Neuronal stem cell (in vitro differentiated cells): ENCODE measurements at places on chromosomes 4 and X.

GRCh38 chr4:176048631-176049030 lies 17.0 kb upstream of the WDR17 start:
- H3K27ac ChIP-seq = no peak overlapping the region
- H3K36me3 ChIP-seq = no peaks in the 10 kb centered on the region
- no peak overlapping the region for H3K4me3 ChIP-seq
- no peaks in the 10 kb centered on the region for H3K27me3 ChIP-seq

DNA sequence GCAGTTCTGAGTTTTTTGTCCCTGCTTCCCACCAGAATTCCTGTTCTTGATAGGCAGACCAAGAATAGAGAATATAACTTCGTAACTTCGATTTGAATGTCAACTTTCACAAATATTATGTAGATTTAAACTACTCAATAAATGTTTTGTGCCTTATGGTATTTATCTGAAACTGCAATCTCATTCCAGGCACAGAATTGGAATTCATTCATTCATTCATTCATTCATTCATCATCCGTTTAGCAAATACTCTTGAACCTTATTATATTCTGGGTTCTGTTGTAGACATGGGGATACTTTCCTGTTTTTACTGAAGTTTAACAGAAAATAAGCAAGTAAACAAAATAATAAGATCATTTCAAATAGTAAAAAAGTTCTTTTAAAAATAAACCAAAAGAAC lies 324.4 kb downstream of the UNC5C start:
- H3K27me3 ChIP-seq = no peaks in the 10 kb centered on the region
- H3K27ac ChIP-seq = no peak overlapping the region
- H3K36me3 ChIP-seq = no peaks in the 10 kb centered on the region

DNA sequence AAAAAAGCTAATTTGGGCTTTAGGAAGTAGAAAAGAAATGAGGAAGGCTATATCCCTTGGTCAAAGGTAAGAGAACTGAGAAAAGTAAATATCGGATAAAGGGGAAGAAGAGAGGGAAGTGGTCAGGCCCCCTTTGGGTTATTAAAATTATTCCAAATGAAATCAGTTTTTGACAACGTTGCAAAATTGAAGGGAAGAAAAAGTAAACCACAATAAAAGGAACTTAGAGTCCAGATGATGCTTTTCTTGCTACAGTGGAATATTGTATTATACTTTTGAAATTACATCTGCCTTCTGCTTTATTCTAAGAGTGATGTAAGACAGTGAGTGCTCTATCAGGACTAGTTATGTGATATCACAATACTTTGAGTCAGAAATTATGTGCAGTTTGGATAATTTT lies 59.4 kb upstream of the RBPJ start:
- no peak for DNase-seq
- H3K4me3 ChIP-seq = no peak overlapping the region
- H3K27me3 ChIP-seq = no peaks in the 10 kb centered on the region

DNA sequence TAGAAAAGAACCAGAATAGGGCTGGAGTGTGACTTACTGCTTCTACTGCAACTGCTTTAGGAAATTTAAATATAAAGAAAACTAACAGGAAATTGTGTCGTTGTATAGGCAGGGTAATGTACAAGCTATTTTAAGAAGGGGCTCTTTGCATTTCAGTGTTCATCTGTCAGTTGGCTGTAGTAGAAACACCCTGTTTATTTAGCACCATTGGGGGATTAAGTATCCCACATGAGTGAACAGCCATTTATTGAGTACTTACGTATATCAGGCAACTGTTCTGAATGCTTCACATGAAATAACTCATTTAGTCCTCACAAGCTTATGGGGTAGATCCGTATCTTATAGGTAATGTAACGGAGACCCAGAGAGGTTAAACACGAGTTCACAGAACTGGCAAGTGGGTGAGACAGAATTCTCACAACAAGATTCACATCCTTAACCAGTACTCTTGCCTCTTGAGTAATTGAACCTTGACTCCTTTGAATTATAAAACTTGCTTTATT lies 23.9 kb downstream of the STIM2 start:
- no peak for DNase-seq
- H3K27me3 ChIP-seq = no peaks in the 10 kb centered on the region
- H3K36me3 ChIP-seq = no peaks in the 10 kb centered on the region
- H3K4me3 ChIP-seq = no peak overlapping the region
- no peak overlapping the region for H3K27ac ChIP-seq

- H3K4me1 ChIP-seq = peaks cover 2% of the 10 kb centered on the region
- DNase-seq = no peak
- no peak overlapping the region for H3K4me3 ChIP-seq
- no peaks in the 10 kb centered on the region for H3K36me3 ChIP-seq
Measured at GRCh38 chr4:187238646-187239045, 515.0 kb upstream of the FAT1 start.

GRCh38 chrX:69025802-69026301 lies 139.4 kb downstream of the PJA1 start:
- H3K27me3 ChIP-seq = no peaks in the 10 kb centered on the region
- no peak for DNase-seq
- no peak overlapping the region for H3K27ac ChIP-seq
- peaks cover 3% of the 10 kb centered on the region for H3K4me1 ChIP-seq

DNA sequence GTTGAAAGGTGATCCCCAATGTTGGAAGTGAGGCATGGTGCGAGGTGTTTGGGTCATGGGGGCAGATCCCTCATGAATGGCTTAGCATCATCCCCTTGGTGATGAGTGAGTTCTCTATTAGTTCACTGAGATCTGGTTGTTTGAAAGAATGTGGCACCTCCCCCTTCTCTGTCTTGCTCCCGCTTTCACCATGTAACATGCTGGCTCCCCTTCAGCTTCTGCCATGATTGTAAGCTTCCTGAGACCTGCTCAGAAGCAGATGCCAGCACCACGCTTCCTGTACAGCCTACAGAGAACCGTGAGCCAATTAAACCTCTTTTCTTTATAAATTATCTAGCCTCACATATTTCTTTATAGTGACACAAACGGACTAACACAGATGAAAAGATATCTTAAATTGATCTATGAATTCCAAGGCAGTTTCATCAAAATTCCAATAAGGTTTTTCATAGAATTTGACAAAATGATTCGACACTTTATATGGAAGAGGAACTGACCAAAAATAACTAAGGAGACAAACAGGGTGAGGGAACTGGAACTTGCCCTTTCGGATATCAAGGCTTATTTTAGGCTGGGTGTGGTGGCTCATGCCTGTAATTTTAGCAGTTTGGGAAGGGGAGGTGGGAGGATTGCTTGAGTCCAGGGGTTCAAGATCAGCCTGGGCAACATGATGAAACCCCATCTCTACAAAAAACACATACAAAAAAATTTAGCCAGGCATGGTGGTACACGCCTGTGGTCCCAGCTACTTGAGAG lies 56.9 kb upstream of the OGT start:
- H3K4me1 ChIP-seq = no peaks in the 10 kb centered on the region
- H3K4me3 ChIP-seq = no peak overlapping the region
- no peak for DNase-seq
- no peak overlapping the region for H3K27ac ChIP-seq

GRCh38 chr4:168725930-168726329 lies 229.1 kb downstream of the PALLD start:
- no peak for DNase-seq
- H3K4me1 ChIP-seq = no peaks in the 10 kb centered on the region
- H3K27ac ChIP-seq = no peak overlapping the region
- no peaks in the 10 kb centered on the region for H3K27me3 ChIP-seq

- H3K27ac ChIP-seq = no peak overlapping the region
- H3K4me1 ChIP-seq = peaks cover 4% of the 10 kb centered on the region
- no peak for DNase-seq
- no peaks in the 10 kb centered on the region for H3K36me3 ChIP-seq
Measured at GRCh38 chr4:74930162-74930561, 2.8 kb upstream of the PARM1 start.

DNA sequence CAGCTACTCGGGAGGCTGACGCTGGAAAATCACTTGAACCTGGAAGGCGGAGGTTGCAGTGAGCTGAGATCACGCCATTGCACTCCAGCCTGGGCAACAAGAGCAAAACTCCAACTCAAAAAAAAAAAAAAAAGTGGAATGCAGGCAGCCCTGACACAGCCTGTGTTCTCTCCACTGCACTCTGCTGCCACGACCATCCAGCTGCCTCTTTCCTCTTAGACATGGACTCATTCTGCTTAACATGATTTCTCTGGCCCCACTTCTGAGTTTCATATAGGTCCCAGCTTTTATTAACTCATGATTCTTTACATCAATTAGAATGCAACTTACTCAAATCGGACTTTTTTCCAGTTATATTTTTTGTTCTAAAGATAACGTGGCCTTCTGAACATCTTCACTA lies 29.6 kb downstream of the SLC10A6 start:
- DNase-seq = no peak
- H3K4me1 ChIP-seq = no peaks in the 10 kb centered on the region
- H3K27ac ChIP-seq = no peak overlapping the region
- no peak overlapping the region for H3K4me3 ChIP-seq
- no peaks in the 10 kb centered on the region for H3K27me3 ChIP-seq

DNA sequence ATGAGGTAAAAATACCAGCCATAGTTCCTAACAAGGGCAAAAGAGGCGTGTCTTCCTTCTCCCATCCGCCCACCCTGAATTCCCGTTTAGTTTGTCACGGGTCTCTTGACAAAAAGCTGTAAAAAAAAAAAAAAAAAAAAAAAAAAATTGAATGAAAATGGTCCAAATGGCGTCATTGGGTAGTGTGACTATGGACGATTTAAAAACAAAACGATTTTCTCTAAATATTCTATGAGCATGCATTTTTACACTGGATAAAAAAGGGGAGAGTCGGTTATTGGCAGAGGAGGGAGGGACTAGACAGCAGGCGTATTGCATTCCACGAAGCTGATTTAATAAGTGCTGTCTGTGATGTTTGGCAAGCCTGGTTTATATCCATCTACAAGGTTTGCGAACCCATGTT lies at the start of gene FAM133A:
TSS of gene FAM133A (plus strand) at position 338 of the 403 bp plus-strand sequence. CDS start 35,214 bp downstream, outside the sequence.
- no peaks in the 10 kb centered on the region for H3K36me3 ChIP-seq
- peak within 1 kb of the TSS; percentile 63 for H3K4me3 ChIP-seq
- H3K27me3 ChIP-seq = no peaks in the 10 kb centered on the region
- no peak for DNase-seq
- peak within 1 kb of the TSS; percentile 79 for H3K27ac ChIP-seq

- no peak overlapping the region for H3K4me3 ChIP-seq
- H3K36me3 ChIP-seq = no peaks in the 10 kb centered on the region
- H3K27ac ChIP-seq = no peak overlapping the region
- H3K4me1 ChIP-seq = no peaks in the 10 kb centered on the region
- no peaks in the 10 kb centered on the region for H3K27me3 ChIP-seq
- DNase-seq = no peak
Measured at GRCh38 chrX:37854748-37855147, 7.4 kb upstream of the DYNLT3 start.
